ENCODE measurements at places on chromosomes 11 and 22.

DNA sequence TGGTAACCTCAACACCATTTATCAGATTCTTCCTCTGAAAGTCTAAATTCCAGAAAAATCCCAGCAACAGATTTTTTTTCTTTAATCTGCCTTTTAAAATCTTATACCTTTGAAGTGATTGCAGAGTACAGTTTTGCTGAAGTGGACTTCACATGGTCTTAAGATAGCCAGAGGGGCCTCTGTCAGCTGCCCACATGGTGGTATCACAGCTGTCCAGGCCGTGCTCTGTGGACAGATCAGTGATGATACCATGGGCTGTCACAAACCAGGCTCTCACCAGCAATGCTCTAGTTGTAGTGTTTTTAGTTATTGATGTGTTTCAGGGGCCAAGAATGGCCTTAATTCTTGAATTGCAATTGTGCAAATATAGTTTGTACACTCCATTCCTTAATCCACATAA, 44.0 kb downstream of the PARVA start:
- no peak for DNase-seq

- no peak for DNase-seq
Observed at GRCh38 chr22:29663180-29663821, 56.5 kb upstream of the CABP7 start.

DNA sequence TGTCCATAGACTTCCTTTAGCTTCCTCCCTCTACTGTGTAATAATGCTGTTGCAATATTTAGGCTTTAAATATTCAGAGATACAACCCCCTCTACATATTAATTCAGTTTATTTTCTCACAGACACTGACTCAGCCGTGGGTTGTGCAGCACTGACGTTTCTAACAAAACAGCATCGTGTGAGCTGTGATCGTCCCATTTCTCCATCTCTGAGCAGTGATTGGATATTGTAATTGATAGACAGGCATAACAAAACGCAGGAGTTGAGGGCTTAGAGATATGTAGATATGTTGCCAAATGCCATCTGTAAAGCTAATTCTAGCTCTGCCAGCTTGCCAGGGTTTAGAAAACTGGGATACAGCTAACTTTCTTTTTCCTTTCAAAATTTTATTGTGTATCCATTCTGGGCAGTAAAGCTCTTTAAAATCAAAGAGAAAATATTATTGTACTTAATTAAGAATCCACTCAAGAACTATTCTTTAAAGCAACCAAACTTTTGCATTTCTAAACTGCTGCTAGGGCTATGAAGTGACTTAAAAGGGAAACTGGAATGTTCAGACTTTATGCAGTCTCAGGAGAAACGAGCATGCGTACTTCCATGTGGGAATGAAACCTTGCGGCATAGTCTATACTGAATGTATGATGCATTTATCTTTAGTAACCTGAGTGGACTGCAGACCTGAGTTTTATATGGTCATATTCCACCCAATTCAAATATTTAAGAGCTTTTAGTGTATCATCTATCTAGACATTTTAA, 22.7 kb downstream of the BTBD10 start:
- no peak for DNase-seq

DNA sequence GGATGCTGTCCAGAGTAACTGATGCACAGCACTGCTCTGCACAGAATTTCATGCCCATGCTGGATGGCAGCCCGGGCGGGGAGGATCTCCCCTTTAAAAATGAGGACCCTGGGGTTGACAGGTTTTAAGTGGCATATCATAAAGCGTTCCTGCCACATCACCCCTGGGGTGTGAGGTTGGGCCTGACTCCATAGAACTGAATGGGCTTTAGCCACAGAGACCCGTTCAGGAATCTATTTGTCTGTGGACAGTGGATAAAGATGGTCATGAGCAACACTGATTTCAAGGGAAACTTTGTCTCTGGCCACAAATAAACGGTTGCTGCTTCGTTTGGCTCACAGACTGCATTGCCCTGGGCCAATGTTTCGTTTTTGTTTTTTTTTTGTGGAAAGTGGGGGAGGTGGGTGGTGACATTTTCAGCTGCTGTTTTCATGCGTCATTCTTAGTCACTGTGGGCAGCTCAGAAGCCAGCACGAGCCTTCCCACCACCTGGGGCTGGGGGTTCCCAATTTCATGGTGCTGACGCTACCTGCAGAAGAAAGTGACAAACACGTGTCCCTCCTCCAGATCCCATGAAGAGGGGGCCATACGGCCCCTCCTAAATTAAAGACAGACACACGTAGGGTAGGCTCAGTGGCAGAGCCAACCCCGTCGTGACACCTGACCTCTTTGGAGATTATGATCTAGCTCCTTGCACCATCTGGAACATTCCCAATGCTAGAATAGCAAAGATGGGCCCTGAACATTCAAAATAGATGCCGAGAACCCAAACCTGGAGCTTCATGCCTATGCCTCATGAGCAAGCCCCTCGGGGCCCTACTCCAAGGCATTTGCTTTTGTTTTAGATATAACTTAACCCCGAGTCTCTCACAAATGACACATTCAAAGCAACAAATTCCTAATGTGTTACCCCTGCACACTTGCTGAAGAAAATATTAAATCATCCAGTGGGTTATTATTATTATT, 54.8 kb upstream of the PHF21B start:
- no peak for DNase-seq

DNA sequence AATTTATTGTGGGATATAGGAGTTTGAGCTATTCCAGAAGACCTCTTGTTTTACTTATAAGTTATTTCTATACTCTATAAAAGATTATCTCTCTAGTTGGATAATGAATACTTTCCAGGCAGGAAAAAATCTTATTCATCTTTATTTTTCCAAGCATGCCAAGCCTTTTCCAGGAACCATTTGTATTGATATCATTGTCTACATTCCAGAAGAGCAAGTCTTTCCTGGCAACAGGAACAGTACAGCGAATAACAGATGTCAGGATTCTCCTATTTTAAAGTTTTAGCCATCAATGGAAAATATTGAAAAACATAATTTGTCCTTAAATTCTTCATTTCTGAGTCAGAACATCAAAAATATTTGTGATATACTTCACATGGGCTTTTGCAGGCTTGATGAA, 5.2 kb upstream of the NXPE1 start:
- DNase-seq: no peak

DNA sequence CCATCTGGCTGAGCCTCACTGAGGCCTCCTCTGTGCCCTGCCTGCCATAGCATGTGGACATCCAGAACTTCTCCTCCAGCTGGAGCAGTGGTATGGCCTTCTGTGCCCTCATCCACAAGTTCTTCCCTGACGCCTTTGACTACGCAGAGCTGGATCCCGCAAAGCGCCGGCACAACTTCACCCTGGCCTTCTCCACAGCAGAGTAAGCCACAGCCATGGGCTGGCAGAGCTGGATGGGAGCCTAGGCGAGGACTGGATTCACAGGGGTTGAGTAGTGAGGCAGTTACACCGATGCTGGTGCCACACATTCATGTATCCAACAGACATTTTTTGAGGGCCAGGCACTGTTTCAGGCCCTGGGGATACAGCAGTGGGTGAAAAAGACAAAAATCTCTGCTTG, 9.1 kb downstream of the SMTNL1 start:
- DNase-seq: no peak

- no peak for DNase-seq
Observed at GRCh38 chr22:32200752-32201151, 4.1 kb downstream of the RFPL2 start.

GRCh38 chr11:122265981-122266380, 150.0 kb upstream of the BLID start:
- DNase-seq: no peak

DNA sequence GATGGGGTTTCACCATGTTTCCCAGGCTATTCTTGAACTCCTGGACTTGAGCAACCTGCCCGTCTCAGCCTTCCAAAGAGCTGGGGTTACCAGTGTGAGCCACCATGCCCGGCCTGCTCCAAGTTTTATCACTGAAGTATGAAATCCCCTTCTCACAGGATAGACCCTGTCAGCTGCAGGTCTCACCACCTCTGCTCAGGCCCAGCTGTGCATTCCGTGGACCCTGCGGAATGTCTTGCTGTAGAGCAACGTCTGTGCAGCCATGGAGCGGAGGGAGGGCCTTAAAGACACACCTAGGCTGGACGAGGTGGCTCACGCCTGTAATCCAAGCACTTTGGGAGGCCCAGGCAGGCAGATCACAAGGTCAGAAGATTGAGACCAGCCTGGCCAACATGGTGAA, 625.4 kb downstream of the BRD1 start:
- no peak for DNase-seq

GRCh38 chr22:46923394-46923793, 160.9 kb downstream of the TBC1D22A start:
- DNase-seq: no peak

- no peak for DNase-seq
Observed at GRCh38 chr11:116093065-116093464, 588.9 kb upstream of the CADM1 start.

GRCh38 chr11:125092669-125093068, 18.8 kb downstream of the TMEM218 start:
- no peak for DNase-seq

DNA sequence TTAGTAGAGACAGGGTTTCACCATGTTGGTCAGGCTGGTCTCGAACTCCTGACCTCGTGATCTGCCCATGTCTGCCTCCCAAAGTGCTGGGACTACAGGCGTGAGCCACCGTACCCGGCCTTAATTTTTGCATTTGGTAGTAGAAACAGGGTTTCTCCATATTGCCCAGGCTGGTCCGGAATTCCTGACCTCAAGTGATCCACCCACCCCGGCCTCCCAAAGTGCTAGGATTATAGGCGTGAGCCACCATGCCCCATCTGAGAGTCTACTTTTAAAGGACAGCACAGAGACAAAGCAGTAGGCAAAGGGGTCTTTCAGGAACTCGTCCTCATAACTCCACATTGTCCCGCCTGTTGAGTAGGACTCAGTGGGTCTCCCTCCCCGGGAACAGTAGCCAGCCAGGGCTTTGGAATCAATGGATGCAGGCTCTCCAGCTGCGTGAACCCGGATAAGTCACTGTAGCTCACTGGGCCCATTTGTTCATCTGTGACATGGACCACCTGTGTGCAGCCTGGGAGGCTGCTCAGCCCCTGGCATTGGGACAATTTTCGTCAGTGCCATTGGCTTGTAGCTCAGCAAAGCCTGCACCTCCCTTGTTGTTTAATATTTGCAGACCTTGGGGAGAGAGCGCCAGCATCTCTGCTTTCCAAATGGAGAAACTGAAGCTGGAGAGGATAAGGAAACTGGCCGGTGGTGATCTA, 86.1 kb downstream of the ARHGAP8 start:
- DNase-seq: no peak

DNA sequence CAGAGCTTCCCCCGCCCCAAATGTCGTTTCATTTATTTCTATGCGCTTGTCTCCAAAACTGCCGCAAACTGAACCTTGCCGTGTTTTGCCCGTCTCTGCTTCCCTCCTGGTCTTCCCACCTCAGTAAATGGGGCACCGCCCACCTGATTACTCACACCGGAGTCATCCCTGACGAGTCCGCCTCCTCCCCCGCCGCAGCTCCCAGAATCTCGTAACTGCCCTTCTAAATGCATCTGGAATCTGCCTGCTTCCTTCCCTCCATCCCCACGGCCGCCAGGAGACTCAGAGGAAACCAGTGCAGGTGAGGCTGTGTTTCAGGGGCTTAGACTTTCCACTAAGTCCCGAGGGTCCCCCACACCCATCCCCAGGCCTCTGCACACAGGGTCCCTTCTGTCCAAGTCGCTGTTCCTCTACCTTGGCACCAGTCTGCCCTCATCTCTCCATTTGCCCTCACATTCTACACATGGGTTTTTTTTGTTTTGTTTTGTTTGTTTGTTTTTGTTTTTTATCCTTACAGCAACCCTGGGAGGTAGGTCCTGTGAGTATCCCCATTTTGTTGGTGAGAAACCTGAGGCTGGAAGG, 62.6 kb upstream of the PHF21B start:
- peak; percentile 43 for DNase-seq

DNA sequence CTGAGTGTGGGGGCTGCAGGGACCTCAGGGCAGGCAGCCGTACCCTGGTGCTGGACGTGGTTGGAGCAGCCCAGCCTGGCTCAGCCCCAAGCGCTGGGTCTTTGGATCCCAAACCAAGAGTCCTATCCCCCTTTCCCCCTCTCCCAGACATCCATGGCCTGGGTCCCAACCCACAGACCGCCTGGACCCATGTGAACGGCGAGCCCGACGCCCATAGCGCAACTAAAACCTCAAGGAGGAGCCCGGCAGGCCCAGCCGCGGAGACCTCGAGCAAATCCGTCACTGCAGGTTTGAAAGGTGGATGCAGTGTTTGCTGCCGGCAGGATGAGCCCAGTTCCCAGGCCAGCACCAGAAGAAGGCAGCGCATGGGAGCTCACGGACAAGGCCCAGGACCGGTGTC, 337.0 kb downstream of the BRD1 start:
- DNase-seq: no peak

- peak; percentile 10 for DNase-seq
Observed at GRCh38 chr11:414318-414857, 411 bp downstream of the SIGIRR start.

GRCh38 chr22:23098230-23098705, 27.9 kb downstream of the GNAZ start:
- DNase-seq: no peak

- DNase-seq: no peak
Observed at GRCh38 chr22:26109686-26110315, 59.5 kb upstream of the SEZ6L start.

GRCh38 chr11:70885281-70886231, 366.8 kb downstream of the SHANK2 start:
- DNase-seq: no peak

DNA sequence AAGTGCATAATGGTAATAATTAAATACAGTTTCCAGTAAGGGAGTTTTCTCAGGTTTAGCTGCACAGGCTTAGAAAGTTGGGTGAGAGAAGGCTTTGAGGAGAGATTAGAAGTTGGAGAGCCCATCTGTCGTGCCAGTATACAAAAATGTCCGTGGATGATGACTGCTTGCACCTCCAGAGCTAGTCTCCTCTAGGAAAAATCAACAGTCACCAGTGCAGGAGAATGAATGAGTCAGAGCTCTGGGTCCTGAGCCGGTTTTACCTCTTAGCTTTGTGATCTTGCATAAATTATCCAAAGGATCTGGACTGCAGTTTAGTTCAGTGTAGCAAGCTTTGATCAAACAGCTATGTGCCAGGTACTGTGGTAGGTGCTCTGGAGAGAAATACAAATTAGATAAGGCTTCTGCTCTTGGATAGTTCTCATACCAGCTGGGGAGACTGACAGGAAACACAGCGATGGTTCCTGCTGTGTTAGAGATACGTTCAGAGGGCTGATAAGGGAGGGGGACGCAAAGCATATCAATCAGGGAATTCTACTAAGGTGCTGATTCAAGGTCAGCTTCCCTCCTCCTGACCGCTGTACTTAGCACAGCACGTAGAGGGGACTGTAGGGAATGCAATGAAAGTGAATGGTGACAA, 125.9 kb downstream of the TEAD1 start:
- no peak for DNase-seq

GRCh38 chr11:103928040-103928801, 108.2 kb upstream of the DDI1 start:
- no peak for DNase-seq
